ENCODE measurements at places on chromosomes 2 and 18.

DNA sequence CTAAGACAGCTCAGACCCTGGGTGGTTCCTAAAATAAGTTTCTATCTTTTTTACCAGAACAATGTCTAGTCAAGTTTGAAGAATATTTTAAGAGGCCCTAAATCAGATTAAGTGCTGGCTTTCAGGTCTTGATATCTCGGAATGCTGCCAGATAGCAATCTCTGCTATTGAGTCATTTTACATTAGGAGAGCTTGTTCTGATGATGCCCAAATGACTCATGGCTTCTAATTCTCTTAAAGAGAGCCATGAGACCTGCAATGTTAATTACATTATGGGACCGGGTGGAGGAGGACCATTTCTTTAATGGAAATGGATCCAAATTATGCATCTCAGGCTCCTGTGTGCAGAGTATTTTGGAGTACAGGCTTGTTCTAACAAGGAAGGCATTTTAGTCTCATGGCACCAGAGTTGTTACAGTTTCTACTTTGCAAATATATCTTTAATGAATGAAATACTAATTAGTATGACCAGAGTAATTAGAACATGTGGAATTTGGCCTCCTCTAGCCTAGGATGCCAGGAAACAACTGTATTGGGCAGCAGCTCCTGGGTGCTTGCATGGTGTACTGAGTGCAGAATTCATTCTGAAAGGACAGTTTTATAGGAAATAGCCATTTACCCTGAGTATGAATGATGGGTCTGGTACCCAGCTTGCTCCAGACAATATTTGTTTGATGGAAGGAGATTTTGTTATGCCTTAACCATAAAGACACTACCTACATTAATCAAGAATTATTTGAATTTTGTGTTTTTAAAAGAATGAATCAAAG is 94.0 kb upstream of the SULT1C3 start:
- no peaks in the 10 kb centered on the region for H3K4me1 ChIP-seq
- no peak overlapping the region for H3K27ac ChIP-seq
- H3K36me3 ChIP-seq, result no peaks in the 10 kb centered on the region

DNA sequence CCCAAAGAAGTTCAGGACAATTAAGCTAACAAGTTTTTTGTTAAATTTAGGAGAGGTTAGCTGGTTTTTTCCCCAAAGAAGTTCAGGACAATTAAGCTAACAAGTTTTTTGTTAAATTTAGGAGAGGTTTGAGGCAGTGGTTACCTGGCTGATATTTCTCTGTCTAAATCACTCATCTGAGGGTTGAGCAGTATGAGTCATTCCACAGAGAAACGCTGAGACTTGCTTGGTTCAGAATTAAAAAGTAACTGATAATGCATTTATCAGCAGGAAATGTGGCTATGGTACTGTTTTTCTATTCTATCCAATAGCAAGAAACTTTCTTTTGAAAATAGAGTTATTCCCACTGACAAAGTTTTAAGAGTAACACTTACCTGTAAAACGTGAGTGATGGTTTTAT is 22.8 kb upstream of the KIDINS220 start:
- DNase-seq, result no peak
- no peaks in the 10 kb centered on the region for H3K4me1 ChIP-seq
- H3K36me3 ChIP-seq, result no peaks in the 10 kb centered on the region
- H3K27me3 ChIP-seq, result no peaks in the 10 kb centered on the region

DNA sequence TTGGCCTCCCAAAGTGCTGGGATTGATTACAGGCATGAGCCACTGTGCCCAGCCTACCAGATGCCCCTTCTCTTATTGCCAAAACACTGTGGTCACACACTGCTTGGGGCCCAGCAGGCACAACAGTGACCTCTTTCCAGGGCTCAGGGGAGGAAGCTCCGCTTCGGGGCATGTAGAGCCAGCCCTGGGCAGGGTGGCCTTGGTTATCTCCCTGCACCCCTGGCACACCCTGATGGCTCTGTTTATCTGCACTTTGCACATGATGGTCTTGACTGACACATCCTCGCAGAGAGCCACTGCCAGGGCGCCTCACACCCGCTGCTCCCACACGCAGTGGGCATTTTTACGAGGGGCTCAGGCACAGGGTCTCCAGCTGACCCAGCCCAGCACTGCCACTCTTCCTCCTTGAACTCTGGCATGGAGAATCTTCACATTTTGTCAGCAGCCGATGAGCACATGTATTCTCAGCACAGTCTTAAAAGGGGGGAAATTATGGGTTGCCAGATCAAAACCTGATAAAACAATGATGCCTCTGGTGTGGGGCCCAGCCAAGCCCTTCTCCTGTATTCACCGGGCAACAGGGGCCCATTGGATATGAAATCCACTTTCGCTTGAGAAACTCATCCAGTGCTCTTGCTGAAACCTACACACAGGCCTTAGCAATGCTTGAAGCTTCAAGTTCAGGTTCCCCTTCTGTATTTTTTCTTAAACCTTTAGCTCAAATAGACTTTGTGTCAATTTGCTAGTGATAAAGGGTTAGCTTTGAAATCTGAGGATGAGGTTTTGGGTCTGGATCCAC is 5.9 kb downstream of the GYPC start:
- H3K27ac ChIP-seq, result no peak overlapping the region
- no peaks in the 10 kb centered on the region for H3K27me3 ChIP-seq
- no peaks in the 10 kb centered on the region for H3K36me3 ChIP-seq
- no peak for DNase-seq
- H3K4me3 ChIP-seq, result no peak overlapping the region

DNA sequence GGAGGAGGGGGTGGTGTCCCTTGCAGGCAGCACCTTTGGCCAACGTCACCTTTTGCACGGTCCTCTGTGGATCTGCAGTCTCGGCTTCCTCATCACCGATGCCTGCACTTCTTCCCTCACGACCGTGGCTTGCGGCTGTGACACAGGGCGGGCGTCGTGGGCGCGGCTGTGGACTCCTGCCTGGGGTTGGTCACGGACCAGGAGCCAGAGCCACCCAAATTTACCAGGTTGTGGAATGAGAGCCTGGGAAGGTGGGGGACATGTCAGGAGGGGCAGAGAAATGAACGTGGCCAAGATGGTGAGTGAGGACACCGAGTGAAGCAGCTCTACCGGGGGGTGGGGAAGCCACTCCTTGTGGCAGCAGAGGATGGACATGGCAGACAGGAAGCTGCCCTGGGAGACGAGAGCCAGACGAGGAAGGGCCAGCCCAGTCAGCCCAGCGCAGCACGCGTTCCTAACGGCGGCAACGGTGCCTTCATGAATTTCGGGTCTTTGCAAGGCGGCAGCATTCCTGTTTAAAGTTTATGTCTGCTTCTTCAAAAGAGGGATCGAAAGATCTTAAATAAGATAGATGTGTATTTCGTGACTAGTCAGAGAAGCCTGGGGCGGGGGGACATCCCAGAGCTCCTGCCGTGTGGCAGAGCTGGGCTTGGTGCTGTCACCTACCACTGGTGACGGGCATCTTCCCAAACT is 84.2 kb downstream of the LRRFIP1 start:
- no peak overlapping the region for H3K27ac ChIP-seq
- peaks cover 8% of the 10 kb centered on the region for H3K4me1 ChIP-seq
- 0 out of 2 replicates have a peak, but pooled peaks cover 6% of the 10 kb centered on the region for H3K36me3 ChIP-seq
- H3K4me3 ChIP-seq, result no peak overlapping the region
- no peak for DNase-seq

GRCh38 chr2:217611056-217611455 is 391.7 kb downstream of the TNS1 start:
- no peaks in the 10 kb centered on the region for H3K36me3 ChIP-seq
- H3K27me3 ChIP-seq, result no peaks in the 10 kb centered on the region
- no peaks in the 10 kb centered on the region for H3K4me1 ChIP-seq
- H3K4me3 ChIP-seq, result no peak overlapping the region

- no peaks in the 10 kb centered on the region for H3K27me3 ChIP-seq
- H3K36me3 ChIP-seq, result no peaks in the 10 kb centered on the region
- H3K27ac ChIP-seq, result no peak overlapping the region
These were observed 18.7 kb upstream of the SCYGR1 start for GRCh38 chr2:227406177-227407031.

DNA sequence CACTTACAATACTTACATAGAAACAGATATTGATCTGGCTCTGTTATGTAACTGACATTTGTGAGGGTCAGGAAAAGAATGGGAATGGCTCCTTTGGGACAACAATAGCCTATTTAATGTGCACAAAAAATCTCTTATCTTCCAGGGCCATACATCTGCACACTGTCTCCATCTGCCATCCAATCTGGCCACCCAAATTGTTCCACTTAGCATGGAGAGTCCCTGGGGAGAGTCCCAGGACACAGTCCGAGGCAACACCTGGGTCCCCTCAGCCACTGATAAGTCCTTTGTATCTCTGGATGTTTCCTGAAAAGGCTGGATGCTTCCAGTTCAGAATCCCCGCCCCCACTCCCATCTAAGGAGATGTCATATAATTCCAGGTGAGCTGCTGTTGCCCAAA is 274.2 kb upstream of the NCKAP5 start:
- no peaks in the 10 kb centered on the region for H3K36me3 ChIP-seq
- H3K4me1 ChIP-seq, result no peaks in the 10 kb centered on the region
- H3K27ac ChIP-seq, result no peak overlapping the region
- no peaks in the 10 kb centered on the region for H3K27me3 ChIP-seq
- H3K4me3 ChIP-seq, result no peak overlapping the region

- no peaks in the 10 kb centered on the region for H3K27me3 ChIP-seq
- no peaks in the 10 kb centered on the region for H3K36me3 ChIP-seq
- no peak overlapping the region for H3K4me3 ChIP-seq
- DNase-seq, result no peak
These were observed 19.3 kb upstream of the NCK2 start for GRCh38 chr2:105725388-105725787.

- H3K36me3 ChIP-seq, result no peaks in the 10 kb centered on the region
- H3K27me3 ChIP-seq, result no peaks in the 10 kb centered on the region
- no peak overlapping the region for H3K27ac ChIP-seq
These were observed 35.7 kb downstream of the TMEM237 start for GRCh38 chr2:201607568-201607967.

GRCh38 chr18:77114152-77114414 is 18.5 kb downstream of the MBP start:
- H3K27ac ChIP-seq, result no peak overlapping the region
- H3K27me3 ChIP-seq, result no peaks in the 10 kb centered on the region
- no peaks in the 10 kb centered on the region for H3K36me3 ChIP-seq
- DNase-seq, result no peak
- no peak overlapping the region for H3K4me3 ChIP-seq
- peaks cover 4% of the 10 kb centered on the region for H3K4me1 ChIP-seq

GRCh38 chr2:213232649-213233437 is 51.4 kb upstream of the SPAG16 start:
- no peak overlapping the region for H3K27ac ChIP-seq
- H3K4me1 ChIP-seq, result no peaks in the 10 kb centered on the region
- no peaks in the 10 kb centered on the region for H3K27me3 ChIP-seq

GRCh38 chr2:135029481-135030134 is 17.6 kb downstream of the MAP3K19 start:
- H3K36me3 ChIP-seq, result no peaks in the 10 kb centered on the region
- H3K4me3 ChIP-seq, result no peak overlapping the region
- H3K27ac ChIP-seq, result no peak overlapping the region
- H3K4me1 ChIP-seq, result no peaks in the 10 kb centered on the region

Measured in iPS DF 6.9 (cell line).